NCI-H2107 (cell line): ENCODE measurements at places on chromosomes 13 and 19.

- no peak for DNase-seq
These were observed 29.9 kb downstream of the ATP7B start for GRCh38 chr13:51981355-51981754.

- no peak for DNase-seq
These were observed 424.4 kb downstream of the FGF14 start for GRCh38 chr13:101977475-101977874.

DNA sequence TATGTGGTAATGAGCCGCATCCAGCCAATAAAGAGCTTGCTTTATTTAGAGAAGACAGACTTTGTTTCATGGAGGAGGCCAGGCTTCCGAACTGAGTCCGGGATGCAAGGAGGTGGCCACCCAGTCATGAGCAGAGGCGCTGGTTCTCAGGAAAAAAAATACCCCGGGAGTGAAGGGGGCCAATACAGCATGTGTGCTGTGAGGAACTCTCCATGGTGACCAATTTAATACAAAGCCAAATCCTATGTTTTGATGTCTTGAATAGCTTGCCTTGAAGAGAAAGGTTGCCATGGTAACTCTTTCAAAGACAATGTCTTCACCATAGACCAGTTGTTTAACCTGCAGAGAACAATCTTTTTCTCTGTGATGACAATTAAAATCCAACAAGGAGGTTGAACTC, 43.4 kb upstream of the PDCD5 start:
- DNase-seq = no peak

GRCh38 chr13:99845161-99845874, 126.2 kb downstream of the ZIC5 start:
- DNase-seq = no peak

- no peak for DNase-seq
These were observed 16.8 kb downstream of the ELL start for GRCh38 chr19:18504886-18505610.

GRCh38 chr19:28585796-28586195, 627.2 kb downstream of the UQCRFS1 start:
- DNase-seq = no peak

GRCh38 chr13:94169454-94170144, 309.9 kb downstream of the DCT start:
- no peak for DNase-seq

- no peak for DNase-seq
These were observed 487.8 kb downstream of the KCTD12 start for GRCh38 chr13:76398425-76398824.

DNA sequence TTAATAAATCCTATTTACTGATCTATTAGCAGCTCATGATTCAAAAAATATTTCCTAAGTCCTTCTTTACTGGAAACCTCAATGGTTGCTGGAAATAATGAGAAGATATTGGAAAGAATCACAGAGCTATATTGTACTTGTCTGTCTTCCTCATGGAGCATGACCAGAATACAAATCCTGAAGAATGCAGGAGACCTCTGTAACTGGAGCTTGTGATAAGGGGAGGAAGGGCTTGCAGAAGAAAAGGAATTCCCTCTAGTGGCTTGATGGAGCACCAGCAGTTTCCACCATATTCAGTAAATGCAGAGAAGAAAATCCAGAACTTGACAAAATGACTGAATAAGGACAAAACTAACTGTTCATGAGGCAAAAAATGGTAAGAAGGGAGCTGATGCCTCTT, 1333.1 kb downstream of the EFNB2 start:
- no peak for DNase-seq

DNA sequence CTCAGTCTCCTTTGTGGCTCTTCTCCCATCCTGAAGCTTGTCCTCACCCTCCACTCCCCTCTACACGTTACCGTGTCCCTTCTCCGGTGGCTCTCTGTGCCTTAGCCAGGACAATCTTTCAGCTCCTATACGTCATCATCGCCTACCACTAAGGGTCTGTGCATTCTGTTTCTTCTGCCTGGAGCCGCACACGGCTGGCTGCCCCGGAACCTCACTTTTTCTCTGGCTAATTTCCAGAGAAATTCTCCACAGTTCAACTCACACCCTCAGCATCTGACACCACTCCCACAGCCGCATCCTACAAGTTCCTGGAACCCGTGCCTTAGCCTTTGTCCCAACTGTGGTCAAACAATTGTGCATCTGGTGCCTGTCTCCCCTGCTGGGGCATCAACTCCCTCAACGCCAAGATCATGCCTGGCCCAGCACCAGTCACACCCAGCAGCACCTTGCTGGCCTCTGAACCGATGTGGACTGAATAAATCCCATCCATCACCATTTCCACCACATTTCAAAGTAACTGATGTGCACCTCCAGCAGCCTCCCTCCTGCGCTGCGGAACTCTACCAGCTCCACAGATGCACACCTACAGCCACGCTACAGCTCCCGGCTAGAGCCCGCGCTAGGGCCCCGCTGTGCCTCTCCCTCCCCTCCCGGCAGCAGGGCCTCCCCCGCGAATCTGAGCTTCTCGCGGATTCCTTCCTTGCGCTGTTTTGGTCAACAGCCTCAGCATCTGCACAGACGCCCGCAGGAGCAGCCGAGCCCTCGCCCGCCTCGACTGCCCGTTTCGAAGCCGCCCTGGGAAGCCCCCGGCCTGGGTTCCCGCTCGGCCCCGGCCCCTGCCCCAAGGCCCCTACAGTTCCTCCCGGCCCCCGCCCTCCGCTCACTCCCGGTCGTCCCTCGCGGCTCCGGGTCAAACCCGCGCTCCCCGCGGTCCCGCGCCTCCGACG, 689 bp downstream of the DCUN1D2 start:
- no peak for DNase-seq

- DNase-seq = no peak
These were observed 6.4 kb downstream of the IRS2 start for GRCh38 chr13:109779876-109780510.

GRCh38 chr19:373391-374182, 29.0 kb upstream of the MIER2 start:
- no peak for DNase-seq

DNA sequence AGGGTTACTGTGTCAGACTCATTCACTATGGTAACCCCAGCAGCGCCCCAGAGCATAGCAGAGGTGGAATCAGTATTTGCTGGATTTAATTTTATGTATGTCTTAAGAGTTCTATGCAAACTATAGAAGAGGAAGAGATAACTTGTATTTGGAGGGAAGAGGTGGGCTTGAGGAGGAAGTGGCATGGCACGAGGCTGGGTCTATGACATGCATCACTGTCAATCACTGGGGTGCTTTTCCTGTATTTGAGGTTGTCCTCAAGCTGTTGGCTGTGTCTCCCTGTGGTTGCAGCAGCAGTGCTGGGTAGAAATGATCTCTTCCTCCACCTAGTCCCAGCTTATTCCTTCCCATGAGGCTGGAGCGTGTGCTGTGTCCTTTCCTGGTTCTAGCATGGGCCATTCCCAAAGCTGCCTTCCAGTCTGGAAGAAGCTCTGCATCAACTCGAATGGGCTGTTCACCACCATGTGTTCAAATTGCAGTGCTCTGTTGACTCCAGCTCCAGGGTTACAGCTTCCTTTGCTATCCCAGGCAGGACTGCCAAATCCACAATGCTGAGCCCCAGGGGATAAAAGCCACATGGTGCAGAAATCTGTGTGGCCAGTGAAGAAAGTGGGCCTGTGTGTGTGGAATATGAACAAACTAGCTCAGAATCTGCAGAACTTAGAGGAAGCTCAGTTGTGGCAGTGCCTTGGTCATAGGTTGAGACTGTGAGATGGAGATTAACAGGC, 73.1 kb upstream of the MTIF3 start:
- DNase-seq = no peak

DNA sequence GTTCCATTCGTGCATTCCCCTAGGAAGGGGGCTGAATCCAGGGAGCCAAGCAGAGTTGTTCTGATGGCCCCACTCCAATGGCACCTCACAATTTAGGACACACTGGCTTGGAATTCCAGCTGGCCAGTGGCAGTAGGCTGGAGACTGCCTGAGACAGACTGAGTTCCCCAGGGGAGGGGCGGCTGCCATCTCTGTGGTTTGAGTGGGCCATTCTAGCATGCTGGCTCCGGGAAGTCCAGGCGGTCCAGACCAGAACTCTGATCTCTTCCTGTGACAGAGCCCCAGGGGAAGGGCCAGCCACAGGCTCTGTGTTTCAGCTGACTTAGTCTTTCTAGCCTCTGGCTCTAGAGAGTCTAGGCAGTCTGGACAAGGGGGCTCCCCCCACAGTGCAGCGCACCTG, 29.5 kb upstream of the SLC7A1 start:
- no peak for DNase-seq

- no peak for DNase-seq
These were observed 835.9 kb downstream of the UQCRFS1 start for GRCh38 chr19:28377077-28377476.

- no peak for DNase-seq
These were observed 13.3 kb downstream of the PALM3 start for GRCh38 chr19:14048443-14049153.
